ENCODE measurements at places on chromosomes 13 and 19.
A peak's percentile ranks its signal among the peaks of the same experiment; 100 is the strongest.

DNA sequence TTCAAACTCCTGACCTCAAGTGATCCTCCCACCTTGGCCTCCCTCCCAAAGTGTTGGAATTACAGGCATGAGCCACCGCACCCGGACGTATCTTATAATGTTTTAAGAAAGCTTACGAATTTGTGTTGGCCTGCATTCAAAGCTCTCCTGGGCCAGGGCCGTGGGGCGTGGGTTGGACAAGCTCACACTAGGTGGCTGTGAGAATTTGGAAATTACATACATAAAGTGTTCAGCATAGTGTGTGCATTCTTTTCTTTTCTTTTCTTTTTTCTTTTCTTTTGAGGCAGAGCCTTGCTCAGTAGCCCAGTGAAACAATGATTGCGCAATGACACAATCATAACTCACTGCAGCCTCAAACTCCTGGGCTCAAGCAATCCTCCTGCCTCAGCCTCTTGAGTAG is 2.6 kb downstream of the ZSWIM4 start:
- DNase-seq: peak; percentile 98

GRCh38 chr19:35729021-35729420 is 11.2 kb downstream of the KMT2B start:
- DNase-seq: no peak

DNA sequence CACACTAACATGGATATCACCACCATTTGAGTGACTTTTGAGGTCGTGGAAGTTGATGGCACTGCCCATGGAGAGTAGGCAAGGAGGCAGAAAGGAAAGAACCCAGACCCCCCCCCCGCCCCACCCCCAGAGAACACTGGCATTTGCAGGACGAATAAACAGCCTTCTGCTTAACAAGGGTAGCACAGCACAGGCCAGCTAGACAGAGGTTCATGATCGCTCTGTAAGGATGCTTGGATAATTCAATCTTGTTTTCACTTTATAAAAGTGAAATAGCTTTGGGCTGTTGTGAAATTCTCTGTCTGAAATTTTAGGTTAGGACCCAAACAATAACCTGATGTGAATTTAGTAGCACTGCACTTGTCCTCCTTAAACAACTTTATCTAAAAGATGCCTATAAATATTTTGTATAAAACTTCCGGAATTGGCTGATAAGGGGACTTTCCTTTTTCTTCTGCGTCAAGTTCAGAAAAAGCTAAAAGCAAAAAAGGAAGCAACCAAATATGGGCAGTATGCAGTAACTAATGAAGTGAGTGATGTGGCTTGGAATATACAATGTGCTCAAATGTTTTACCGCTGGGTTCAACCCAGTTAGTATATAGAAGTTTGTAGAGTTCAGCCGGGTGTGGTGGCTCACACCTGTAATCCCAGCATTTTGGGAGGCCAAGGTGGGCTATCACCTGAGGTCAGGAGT is 163.7 kb downstream of the SHISA2 start:
- no peak for DNase-seq

GRCh38 chr19:21130097-21130775 is 11.6 kb upstream of the ZNF431 start:
- DNase-seq: no peak

DNA sequence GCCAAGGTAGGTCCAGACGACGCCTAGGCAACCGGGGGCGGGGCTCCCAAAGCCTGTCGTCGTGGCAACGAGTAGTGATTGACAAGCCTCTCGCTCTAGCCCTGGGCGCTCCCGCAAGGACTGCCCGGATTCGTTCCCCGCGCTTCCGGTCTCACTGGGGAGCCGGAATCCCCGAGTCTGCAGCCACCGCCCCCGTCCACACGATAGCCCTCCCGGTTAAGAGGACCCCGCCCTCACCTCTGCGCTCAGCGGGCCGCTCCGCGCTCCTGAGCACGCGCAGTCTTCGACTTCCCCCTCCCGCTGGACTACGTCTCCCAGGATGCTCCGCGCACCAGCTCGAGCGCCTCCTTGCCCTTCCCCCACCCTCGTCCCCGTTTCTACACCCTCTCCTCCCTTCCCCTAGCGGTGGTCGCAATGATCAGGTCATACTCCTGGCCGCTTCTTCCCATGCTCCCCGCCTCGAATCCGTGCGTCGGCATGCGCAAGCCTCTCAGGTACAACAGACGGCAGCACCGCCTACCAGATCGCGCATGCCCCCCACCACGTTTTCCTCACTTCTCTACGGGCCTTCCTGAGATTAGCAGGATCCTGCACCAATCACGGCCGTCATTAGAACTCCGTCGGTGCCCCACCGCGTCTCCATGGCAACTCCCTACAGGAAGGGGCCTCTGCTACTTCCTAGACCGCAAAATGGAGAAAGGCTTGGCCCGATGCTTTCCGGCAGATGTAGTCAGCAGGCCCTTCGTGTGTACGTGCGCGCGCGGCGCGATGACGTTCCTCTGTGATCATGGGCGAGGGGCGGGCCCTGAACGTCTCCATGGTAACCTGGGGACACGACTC is at the start of gene MZF1:
MZF1 (minus strand) TSS at position 518 of the 840 bp plus-strand sequence. CDS start 1,946 bp downstream, outside the sequence.
- DNase-seq: peak; percentile 100

GRCh38 chr19:19444681-19445155 is 39.2 kb downstream of the GATAD2A start:
- DNase-seq: peak; percentile 57

DNA sequence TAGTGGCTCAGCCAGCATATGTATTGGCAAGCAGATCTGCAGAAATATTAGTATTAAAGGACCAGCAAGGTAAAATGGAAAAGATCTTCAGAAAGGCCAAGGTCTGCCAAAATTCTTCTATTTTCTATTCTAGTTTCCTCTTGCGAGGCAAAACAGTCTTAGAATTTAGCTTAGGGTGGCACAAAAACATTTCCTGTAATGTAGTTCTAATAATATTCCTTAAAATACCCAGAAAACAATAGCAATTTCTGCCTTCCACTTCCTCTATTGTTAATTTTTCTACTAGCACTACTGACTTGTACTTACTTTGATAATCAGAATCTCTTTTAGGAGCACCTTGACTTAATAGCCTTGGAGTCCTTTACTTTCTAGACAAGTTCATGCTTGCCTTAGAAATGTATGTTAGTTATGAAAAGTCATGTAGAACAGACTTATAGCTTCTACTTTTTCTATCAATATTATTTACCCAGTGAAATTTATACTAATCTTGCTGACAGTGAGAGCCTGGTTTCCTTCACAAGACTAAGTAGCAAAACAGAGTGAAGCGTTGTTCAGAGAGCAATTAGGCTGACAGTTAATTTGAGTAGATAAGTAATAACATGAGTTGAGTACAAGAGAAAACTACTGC is 23.9 kb upstream of the LPAR6 start:
- DNase-seq: no peak

GRCh38 chr13:31827707-31828106 is 88.4 kb downstream of the RXFP2 start:
- DNase-seq: no peak

DNA sequence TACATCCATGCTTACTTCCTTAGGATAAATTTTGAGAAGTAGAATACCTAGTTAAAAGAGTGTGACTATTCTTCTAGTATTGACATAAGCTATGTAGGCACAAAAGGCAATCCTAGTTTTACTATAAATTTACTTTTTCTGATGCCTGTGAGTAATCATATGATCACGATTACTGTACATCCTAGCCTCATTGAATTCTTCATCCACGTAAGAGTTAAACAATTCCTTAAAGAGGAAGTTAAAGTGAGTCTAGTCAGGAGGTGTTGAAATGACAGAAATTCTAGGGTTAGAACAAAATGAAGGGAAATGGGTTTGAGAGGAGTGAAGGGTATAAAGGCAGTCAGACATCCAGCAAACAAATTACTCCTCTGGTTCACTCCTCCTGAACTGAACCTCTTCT is at the start of gene ACOD1:
ACOD1 (plus strand) TSS at position 363 of the 400 bp plus-strand sequence. CDS start 48 bp downstream, outside the sequence.
- DNase-seq: no peak

DNA sequence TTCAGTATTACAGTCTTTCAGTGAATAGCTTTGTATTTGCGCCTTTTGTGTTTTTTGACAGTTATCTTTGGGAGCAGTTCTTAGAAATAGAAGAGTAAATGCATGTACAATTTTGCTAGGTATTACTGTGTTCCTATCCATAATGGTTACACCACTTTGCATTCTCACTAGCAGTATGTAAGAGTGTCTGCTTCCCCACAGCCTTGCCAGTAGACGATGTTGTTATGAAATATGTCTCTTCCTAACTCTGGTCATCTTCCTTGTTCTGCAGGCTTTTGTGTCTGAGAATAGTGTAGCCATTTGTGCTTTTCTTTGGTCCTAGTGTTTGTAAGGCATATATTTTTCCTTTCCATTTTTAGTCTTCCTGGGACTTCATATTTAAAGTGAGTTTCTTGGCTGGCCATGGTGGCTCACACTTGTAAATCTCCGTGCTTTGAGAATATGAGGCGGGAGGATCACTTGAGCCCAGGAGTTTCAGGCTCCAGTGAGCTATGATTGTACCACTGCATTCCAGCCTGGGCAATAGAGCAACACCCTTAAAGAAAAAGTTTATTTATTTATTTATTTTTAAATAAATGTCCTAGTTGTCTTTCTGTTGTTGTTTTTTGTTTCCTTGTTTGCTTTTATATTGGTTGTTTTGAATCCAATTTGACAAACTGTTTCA is 140.3 kb downstream of the PDS5B start:
- DNase-seq: no peak

GRCh38 chr13:108494991-108495645 is 134.3 kb upstream of the MYO16 start:
- DNase-seq: no peak

DNA sequence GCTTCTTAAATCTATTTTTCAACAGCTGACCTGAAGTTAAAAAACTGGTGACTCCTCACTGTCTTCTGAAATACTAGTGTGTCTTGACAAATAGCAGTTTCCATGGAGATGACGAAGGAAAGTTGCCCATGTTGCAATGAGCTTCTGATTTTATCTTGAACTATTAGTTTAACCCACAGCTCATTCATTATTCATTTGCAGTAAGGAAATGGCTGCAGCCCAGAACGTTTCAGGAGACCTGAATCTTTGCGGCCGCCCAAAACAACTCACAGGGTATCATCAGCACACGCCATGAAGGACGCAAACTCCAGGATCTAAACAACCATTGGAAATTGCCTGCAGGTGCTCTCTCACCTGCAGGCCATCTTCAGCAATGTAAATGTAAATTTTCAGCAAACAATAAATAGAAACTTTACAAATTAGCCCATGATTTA is 142.5 kb downstream of the DCLK1 start:
- peak; percentile 88 for DNase-seq

DNA sequence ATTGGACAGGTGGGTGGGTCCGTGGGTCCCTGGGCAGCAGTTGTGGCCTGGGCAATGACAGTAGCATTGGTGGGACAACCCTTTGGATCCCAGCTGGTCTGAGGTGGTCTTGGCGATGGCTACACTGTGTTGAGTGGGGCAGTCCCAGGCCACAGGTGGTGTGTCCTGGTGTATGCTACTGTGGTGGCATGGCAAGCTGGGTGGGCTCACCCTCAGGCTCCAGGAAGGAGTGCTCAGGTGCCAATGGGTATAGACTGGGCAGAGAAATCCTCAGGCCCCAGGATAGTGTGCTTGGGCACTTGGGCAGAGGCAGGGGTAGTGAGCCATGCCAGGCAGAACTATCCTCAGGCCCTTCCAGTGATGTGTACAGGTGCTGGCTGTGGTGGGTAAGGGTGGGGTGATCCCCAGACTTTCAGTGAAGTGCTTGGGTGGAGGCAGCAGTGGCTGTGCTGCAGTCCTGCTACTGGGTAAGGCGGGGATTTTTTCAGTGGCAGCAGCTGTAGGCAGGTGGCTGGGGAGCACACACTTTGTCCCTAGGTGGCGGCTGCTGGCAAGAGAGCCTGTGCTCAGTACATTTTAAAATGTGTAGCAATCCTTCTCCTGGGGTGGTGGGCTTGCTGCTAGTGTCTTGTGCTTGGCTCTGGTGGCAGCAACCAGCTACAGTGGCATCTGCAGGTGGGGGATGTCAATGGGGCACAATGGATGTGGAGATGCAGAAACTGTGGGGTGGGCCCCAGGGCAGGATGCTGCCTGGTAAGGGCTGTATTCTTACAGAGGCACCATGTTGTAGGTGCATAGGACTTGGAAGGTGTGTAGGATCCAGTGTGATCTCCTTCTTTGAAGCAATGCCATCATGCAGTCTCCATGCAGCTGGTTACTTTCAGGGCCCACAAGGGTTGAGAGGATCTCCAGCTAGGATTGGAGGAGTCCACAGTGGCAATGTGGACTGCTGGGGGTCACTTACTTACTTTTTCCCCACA is 64.9 kb downstream of the DNAJC3 start:
- no peak for DNase-seq

GRCh38 chr13:53436396-53436795 is 407.8 kb downstream of the OLFM4 start:
- DNase-seq: no peak

DNA sequence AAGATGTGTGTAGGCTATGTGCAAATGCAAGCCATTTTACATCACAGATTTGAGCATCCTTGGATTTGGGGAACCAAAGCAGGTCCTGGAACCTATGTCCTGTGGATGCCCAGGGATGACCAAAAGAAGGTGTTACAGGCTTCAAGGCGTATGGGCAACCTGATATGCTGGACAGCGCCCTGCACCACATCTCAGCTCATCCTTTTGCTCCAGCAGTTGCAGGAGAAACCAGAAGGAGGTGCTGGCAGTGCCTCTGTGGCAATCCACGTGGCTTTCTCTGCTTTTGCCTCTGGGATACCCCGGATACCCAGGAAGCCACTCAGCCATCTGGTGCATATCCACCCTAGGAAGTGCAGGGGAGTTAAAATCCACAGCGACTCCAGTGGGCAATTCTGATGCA is 110.3 kb upstream of the VSTM2B start:
- no peak for DNase-seq

GRCh38 chr19:14648506-14648905 is 26.1 kb downstream of the ADGRE3 start:
- no peak for DNase-seq

- no peak for DNase-seq
Measured at GRCh38 chr13:57437587-57437986, 194.0 kb upstream of the PCDH17 start.

- no peak for DNase-seq
Measured at GRCh38 chr13:75327135-75327510, 154.8 kb downstream of the TBC1D4 start.

- peak; percentile 12 for DNase-seq
Measured at GRCh38 chr19:15538774-15539173, 30.4 kb downstream of the CYP4F22 start.

- no peak for DNase-seq
Measured at GRCh38 chr19:16228637-16229321, 31.1 kb downstream of the AP1M1 start.

DNA sequence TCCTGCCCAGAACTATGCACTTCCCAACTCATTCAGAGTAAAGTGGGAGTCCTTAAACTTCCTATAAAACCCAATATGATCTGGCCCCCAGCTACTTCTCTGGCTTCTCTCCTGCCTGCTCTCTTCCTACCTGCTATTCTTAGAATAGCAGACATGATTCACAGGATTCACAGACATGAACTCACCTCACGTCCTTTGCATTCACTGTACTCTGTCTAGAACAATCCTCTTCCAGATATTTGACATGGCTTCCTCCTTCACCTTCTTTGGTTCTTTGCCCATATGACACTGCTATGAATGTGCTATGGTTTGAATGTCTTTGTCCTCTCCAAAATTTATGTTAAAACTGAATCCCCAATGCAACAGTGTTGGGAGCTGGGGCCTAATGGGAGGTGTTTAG is 154.9 kb downstream of the UGGT2 start:
- DNase-seq: no peak

Data from fibroblast of the aortic adventitia (primary cell).